H9 (cell line): ENCODE measurements at places on chromosomes 5 and 9. TPM values are rescaled to one million over a fixed set of nuclear protein-coding genes. Genes with fewer than 3 reads are reported as not detected.

SHOC1 gene
- not detected in 2 replicates for total RNA-seq

ADCY2 gene
- total RNA-seq, result 30.9 and 31.3 TPM in 2 replicates

SPINK5 gene
- total RNA-seq, result 5.6 and 6.0 TPM in 2 replicates

TMEM174 gene
- not detected in 2 replicates for total RNA-seq

FYB1 gene
- not detected in 2 replicates for total RNA-seq
